ENCODE measurements at places on chromosomes 5 and 9.
A peak's percentile ranks its signal among the peaks of the same experiment; 100 is the strongest.

DNA sequence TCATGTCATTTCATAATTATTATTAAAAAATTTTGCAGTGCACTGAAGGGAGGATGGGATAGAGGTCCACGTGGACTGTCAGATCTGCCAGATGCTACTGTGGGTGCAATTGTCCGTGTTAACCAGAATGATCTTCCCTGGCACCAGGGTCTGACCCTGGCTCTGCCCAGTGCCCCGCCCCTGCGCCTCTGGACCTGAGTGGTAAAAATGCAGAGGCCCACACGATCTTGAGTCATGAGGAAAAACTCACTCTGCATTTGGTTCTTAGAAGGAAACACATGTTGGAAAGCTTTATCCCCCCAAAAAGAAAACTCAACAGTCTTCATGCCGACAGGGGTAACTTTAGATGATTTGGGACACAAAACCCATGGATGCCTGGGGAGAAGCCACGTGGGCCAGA lies 20.1 kb upstream of the BARX1 start:
- DNase-seq, result no peak

- no peak for DNase-seq
Observed at GRCh38 chr5:116522356-116523136, 52.1 kb downstream of the SEMA6A start.

DNA sequence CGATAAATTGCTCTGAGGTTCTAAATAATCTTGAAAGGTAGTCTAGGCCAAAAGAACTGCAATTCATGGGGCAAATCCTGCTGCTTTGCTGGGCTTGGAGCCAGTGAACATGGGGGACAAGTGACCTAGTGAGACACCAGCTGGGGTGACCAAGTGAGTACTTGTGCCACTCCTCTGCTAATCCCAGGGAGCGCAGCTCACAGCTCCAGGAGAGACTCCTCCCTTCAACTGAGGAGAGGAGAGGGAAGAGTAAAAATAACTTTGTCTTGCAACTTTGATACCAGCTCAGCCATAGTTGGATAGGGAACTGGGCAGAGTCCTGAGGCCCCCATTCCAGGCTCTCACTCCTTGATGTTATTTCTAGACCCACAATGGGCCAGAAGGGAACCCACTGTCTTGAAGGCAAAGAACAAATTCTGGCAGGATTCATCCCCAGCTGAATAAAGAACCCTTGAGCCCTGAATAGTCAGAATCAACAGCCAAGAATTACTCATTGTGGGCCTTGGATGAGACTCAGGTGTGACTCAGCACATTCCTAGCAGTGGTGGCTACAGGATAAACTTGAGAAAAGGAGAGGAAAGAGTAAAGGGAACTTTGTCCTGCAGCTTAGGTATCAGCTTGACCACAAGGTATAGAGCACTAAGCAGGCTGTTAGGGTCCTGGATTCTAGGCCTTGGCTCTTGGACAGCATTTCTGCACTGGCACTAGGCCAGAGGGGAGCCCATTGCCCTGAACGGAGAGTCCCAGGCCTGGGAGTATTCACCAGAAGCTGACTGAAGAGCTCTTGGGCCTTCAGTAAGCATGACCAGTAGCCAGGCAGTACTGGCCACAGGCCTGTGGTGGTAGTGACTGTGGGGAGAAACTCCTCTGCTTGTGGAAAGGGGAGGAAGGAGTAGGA lies 288.3 kb upstream of the CDH18 start:
- DNase-seq, result no peak

DNA sequence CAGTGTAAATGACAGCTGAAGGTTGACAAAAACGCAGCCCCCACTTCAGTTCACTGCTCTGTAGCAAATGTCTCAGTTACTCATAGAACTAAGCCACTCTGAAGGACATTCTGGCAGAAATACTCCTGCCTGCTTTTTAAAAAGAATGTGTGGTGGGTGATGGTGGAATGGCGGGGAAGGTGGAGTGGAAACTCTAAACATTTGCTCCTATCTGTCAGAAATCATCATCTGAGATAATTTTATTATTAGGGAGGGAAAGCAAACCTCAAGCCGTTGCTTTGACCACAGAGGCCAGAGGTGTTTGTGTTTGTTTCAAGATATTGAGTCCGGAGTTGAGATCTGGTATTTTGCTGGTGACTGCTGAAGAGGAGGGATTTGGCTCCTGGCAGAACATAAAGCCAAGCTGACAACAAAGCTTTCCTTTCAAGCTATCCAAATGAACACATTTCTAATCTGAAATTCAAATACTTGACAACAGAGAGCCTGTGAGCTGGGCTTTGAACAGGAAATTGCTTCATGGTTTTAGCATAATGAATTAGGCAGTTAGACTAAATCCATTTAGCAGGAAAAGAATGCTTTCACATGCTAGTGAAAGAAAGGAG lies 362.7 kb downstream of the CSNK1G3 start:
- no peak for DNase-seq

- DNase-seq, result no peak
Observed at GRCh38 chr9:13047827-13048587, 231.5 kb downstream of the MPDZ start.

GRCh38 chr9:89916001-89916597 lies 311.3 kb downstream of the GADD45G start:
- no peak for DNase-seq

DNA sequence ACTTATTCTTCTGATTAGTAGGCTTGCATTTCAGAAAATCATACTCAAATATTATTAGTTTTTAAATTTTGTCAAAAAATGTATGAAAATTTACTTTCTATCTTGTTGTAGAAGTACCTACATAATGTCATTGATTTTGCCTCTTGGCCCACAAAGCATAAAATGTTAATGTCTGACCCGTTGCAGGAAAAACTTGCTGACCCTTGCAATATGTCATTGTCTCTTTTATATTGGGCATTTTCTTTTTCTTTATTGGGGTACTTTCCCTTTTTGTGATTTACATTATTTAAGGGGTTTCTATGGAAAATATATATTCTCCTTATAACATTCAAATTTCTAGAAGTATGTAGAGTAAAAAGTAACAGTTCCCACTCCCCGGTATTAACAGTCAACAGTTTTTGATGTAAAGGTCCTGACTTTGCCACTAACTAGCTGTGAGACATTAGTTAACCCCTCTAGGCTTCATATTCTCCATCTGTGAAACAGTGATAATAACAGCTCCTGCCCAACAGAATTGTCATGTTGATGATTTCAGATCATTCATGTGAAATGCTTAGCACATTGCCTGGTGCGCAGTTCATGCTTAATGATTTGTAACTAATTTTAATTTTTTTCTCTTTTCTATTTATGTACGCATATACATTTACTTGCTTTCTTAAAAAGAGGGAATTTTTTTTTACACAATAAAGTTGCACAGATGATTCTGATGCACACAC lies 243.2 kb downstream of the ARHGAP26 start:
- no peak for DNase-seq

- DNase-seq, result no peak
Observed at GRCh38 chr5:77123057-77123456, 36.0 kb upstream of the ZBED3 start.

DNA sequence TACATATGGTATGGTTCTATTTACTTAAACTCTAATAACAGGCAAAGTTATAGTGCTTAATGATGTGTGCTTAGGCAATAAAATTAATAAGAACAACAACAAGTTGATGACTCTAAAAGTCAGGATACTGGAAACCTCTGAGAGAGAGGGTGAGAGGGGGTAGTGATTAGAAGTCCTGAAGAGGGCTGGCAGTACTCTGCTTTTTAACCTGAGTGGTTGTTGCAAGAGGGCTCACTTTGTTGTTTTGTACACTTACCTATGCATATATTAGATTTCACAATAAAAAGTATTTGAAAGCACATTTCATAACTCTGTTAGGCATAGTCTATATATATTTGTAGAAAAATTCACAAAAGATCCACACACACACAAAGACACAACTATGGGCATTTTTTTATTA lies 21.4 kb upstream of the ELL2 start:
- DNase-seq, result no peak

DNA sequence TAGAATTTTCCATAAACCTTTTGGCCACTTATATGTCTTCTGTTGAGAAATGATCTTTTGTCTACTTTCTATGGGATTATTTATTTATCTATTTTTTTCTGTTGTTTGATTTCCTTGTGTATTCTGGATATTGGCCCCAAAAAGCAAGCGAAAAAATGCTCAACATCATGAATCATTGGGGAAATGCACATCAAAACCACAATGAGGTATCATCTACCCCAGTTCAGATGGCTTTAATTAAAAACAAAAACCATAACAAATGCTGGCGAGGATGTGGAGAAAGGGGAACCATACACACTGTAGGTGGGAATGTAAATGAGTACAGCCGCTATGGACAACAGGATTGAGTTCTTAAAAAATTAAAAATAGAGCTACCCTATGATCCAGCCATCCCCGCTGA lies 125.0 kb upstream of the LPCAT1 start:
- DNase-seq, result no peak

GRCh38 chr5:8756498-8757084 lies 789.3 kb downstream of the SEMA5A start:
- DNase-seq, result no peak

GRCh38 chr5:92177926-92178487 lies 794.9 kb upstream of the ARRDC3 start:
- DNase-seq, result no peak

DNA sequence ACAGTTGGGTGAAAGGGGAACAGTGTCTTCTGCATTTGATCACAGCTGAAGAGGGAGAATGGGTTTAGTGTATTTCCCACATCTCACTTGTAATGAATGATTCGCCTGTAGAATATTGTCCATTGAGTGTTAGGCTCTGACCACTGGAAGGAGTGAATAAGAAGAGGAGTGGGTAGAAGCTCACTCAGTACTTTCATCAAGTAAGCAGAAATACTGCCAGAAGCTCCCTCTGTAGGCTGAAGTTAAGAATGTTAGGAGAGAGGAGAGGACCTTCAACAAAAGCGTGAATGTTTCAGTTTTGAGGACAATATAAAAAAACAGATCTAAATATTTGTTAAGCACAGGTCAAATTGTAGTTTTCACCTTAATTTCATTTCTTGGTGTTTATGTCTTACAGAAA lies 27.5 kb downstream of the FSD1L start:
- no peak for DNase-seq

DNA sequence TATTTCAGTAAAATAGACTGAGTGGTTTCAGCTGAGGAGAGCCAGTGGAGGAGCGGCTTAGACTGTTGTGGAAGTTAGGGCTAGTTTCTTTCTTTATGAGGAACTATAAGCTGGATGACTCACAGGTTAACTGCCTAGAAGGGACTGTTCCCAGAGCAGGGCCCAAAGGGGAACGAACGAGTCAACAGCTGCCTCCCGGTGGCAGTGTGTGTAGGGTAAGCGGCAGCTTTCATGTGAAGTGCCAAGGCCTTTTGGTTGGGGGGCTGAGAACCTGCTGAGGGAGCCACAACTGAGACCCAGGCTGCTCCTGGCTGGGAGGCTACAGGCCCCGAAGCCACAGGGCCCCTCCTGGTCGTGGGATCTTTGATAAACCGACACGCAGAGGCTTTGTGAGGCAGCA lies 7.0 kb downstream of the SQSTM1 start:
- peak; percentile 17 for DNase-seq

DNA sequence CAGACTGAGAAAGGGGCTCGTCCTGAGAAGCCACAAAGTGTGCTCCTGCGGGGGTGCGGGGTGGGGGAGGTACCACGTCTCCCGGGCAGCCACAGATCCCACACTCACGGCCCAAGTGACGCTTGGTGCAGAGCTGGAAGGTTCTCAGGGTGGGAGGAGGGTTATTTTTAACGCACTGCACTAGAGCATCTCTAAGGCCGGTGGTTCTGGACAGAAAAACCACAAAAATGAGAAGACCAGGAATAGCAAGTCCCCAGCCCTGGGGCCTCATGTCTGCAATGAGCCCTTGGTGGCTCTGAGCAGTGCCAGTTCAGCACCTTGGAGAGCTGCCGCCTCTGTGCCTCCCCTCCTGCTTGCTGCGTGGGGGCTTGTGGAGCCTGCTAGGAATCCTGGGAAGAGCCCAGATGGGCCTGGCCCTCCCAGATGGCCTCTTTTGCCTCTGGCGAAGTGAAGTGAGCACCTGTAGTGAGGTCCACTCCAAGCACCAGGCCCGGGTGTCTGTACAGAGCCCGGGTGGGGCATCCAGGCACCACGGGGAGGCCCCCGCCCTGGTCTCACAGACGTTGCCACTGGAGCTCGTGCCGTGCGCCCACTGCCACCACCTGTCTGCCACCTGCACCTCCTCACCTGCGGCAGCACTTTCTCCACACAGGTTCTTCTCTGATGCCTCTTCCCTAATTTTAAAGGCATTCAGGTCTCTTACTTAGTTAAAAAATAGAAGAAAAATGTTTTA lies 48.9 kb upstream of the CACNA1B start:
- peak; percentile 17 for DNase-seq

DNA sequence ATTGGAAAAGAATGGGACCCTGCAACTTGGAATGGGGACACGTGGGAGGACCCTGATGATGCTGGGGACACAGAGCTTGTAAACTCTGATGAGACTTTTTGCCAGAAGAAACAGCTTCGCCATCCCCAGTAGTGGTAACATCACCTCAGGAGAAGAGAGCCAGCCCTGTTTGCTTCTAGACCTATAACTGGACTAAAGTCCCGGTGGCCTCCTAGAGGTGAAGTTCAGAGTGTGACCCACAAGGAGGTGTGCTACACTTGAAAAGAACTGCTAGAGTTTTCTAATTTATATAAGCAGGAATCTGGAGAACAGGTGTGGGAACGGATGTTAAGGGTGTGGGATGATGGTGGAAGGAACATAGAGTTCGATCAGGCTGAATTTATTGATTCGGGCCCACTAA lies 19.8 kb downstream of the NSA2 start:
- no peak for DNase-seq

- no peak for DNase-seq
Observed at GRCh38 chr5:35438786-35439185, 178.9 kb upstream of the SPEF2 start.

DNA sequence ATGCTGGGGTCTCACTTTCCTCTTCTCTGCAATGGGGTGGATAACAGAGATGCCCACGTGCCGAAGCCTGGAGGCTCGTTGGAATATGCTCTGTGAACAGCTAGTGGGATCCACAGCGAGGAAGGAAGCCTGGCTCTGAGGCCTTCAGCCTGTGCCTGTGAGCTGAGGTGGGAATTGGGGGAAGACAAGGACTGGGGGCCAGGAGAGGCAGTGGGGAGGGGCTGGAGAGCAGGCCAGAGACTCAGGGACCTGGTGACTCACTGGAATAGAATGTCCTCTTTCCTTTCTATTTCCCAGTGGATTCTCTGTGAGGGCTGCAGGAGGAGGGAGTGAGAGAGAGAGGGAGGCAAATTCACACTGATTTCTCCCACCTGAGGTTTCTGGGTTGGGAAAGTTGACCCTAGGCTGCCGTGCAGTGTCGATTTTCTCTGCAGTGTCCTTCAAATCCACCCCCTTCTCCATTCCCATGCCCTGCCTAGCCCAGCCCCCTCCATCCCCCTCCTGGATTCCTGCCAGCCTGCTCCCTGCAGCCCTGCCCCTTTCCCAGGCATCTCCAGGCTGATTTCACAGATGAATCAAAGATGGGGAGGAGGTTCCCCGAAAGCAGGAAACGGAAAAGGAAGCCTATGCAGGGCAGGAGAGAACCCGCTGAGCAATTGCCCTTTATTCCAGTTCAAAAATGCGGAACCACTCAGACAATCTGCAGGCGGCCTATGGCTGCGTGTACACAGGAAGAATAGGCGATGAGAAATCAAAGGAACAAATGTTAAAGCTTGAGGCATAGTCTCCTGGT lies 1.4 kb upstream of the SPAAR start:
- peak; percentile 43 for DNase-seq

Data from CD4-positive, alpha-beta T cell treated with Interleukin-6 for 4 hours (primary cell).